ENCODE measurements at places on chromosomes 2 and 18. TPM values are rescaled to one million over a fixed set of nuclear protein-coding genes. Genes with fewer than 3 reads are reported as not detected.

The IL36RN gene
- total RNA-seq = not detected

The L3MBTL4 gene
- 8.7 TPM for total RNA-seq

GRCh38 chr2:41321351-41321750 lies 726.5 kb upstream of the PKDCC start:
- DNase-seq = no peak

DNA sequence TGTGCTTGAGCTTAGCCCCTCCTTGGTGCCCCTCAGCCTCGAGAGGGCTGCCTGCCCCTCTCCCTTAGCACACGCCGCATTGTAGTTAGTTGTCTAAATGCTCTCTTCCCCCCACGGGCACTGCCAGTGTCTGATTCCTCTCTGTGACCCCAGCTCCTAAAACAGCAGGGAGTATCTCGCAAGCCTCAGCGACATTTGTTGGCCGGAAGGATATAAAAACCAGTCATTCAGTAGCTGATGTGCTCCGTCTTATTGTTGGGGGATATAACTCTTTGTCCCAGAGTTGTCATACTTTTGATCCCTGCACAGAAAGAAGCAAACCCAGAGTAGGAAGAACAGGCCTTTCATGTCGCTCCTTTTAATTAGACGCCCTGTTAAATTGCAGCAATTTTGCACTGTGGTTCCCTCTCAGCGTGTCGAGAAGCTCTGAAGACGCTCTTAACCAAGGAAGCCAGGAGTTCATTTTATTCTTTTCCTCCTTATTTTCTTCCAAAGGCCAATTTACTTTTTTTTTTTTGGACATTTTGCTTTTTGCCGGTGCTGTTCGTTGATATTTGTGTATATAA lies 201.8 kb downstream of the KLHL29 start:
- no peak for DNase-seq

- no peak for DNase-seq
Measured at GRCh38 chr18:11482271-11482670, 127.1 kb upstream of the SLC35G4 start.

GRCh38 chr18:74817576-74817975 lies 219.9 kb downstream of the ZNF407 start:
- DNase-seq = no peak

- DNase-seq = no peak
Measured at GRCh38 chr2:106708209-106708608, 177.8 kb downstream of the ST6GAL2 start.

DNA sequence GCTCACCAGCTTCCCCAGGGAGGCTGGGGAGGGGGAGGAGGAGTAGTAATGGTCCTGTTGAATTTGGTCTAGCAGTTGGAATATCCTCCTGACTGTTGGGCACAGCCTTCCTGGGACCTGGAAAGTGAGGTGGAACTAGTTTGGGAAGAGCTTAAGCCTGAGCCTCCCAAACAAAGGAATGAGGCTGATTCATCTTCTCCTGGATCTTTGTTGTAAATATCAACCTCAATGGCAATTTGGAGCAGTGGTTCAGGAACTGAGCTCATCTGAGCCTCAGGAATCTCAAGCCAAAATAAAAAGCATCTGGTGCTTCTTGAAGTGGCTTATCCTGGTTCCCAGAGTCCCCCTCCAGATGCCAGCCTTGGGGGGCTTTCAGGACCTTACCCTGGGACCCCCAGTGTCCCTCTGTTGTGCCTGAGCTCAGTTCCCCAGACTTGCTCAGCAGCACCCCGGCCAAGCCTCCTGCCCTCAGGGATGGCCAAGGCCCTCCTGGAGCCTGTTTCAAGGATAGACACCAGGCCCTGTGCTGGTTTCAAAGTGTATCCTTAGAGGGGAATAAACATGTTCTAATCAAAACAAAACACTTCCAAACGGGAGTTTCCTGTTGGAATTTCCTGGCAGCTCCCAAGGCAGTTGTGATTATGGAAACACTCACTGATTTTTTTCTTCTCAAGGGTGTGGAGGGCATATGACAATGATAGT lies 112.6 kb downstream of the DDX1 start:
- no peak for DNase-seq

DNA sequence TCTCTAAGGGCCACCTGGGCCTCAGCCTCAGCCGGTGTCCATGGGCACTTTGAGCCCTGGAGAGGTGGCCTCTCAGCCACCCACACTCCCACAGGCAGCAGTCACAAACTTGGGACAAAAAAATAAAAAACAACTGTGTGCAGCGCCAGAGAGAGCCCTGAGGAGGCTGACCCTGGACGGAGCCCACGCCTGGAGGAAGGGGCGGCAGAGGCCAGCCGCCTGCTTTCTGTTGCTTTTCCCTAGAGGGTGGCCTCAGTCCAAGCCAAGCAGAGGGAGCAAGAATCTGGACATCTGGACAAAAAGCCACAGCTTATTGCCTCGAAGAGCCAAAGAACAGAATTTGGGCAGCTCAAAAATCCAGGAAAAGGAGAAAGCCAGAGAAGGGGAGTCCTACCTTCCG lies 43.3 kb upstream of the LDLRAD4 start:
- no peak for DNase-seq

DNA sequence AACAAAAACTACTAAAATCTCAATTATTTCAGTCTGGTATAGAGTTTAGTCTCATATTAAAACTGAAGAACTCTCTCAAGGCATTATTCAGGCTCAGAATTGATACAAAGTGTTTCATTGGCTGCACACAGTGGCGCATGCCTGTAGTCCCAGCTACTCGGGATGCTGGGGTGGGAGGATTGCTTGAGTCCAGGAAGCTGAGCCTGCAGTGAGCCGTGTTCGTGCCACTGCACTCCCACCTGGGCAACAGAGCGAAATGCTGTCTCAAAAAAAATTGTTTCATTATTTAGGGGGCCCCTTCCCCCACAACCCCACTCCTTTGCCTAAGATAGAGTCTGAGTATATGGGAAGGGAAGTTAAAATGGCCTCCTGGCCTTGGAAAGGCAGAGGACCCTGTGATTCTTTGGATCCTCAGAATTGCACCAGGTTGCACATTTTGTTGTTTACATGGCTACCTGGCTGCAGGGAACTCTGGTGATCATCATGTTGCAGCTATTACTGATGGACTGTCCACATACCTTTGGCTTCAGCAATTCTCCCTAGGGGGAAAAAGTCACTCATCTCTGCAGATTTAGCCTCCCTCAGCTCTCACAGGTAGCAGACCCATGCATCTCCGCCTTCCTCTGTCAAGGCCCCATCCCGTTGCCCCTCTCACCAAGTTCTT lies 19.2 kb upstream of the CYRIA start:
- DNase-seq = no peak

- DNase-seq = no peak
Measured at GRCh38 chr2:120293096-120294007, 40.7 kb downstream of the RALB start.
